ENCODE measurements at places on chromosomes 6 and 20. TPM values are rescaled to one million over a fixed set of nuclear protein-coding genes. Genes with fewer than 3 reads are reported as not detected.

DNA sequence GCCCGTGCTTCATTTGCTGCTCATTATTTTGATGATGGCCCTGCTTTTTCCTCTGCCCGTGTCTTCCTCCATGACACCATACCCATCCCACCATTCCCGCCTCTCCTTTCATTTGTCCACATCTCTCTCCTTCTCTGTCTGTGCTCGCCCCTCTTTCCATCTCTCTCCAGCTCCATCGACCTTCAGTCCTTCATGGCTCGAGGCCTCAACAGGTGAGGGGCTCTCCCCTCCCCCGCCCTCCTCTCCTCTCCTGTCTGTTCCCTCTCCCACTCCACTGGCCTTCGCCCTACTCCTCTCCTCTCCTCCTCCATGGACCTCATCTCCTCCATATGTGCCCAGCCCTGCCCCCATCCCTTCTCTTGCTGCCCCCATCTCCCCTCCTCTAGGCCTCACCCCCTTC lies 12.1 kb upstream of the ZBTB9 start:
- no peak overlapping the region for H3K27ac ChIP-seq
- H3K27me3 ChIP-seq = no peaks in the 10 kb centered on the region
- no peak for DNase-seq
- H3K4me1 ChIP-seq = no peaks in the 10 kb centered on the region
- H3K4me3 ChIP-seq = no peak overlapping the region
- peaks cover 17% of the 10 kb centered on the region for H3K36me3 ChIP-seq

DNA sequence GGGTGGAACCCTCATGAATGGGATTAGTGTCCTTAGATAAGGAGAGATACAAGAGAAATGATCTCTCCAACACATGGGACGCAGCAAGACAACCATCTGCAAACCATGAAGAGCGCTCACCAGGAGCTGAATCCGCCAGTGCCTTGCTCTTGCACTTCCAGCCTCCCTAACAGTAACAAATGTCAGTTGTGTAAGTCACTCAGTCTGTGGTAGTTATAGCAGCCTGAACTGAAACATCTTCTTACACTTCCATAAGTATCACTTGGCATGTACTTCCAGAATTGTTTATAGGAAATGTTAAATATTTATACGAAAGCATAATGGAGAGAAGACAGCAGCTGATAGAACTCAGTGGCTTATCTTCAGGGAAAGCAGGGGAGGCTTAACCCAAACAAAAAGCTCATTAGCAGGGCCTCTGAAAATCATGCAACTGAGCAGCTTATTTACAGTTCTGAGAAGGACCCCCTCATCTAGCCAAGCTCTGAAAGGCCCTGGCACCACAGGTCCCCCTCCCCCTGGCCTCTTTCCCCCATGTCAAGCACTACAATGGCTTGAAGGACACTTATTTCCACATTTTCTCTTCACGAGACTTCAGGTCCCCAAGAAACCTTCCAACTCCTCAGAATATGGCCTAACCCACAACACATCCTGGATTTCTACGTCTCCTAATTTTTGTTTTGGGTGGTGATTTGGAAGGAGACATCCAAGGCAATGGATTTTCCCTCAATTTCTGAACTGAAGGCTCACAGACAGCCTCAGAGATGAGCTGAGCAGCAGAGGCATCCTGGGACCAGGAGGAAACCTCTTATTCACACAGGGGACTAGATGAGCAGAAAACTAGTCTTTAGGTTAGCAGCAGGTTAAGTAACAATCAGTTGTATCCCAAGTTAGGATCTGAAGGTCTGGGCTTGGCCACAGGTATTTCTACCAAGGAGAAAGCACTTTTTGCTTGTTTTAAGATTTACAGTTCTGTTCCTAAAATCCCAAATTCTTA lies 49.1 kb downstream of the GCLC start:
- no peaks in the 10 kb centered on the region for H3K4me1 ChIP-seq
- no peak overlapping the region for H3K27ac ChIP-seq
- no peaks in the 10 kb centered on the region for H3K27me3 ChIP-seq
- H3K36me3 ChIP-seq = peaks cover 17% of the 10 kb centered on the region

- no peak for DNase-seq
- H3K27me3 ChIP-seq = no peaks in the 10 kb centered on the region
- peaks cover 23% of the 10 kb centered on the region for H3K4me1 ChIP-seq
- H3K27ac ChIP-seq = peak overlapping the region; percentile 13
- peak overlapping the region; percentile 79 for H3K4me3 ChIP-seq
Observed at GRCh38 chr6:27757307-27757706, 154.9 kb downstream of the OR2B2 start.

KHDC1L gene
- not detected for total RNA-seq

- H3K36me3 ChIP-seq = no peaks in the 10 kb centered on the region
- H3K4me3 ChIP-seq = no peak overlapping the region
- H3K27me3 ChIP-seq = no peaks in the 10 kb centered on the region
Observed at GRCh38 chr20:556984-557383, 13.4 kb upstream of the CSNK2A1 start.

ADAT2 gene
- total RNA-seq = 20.5 TPM

GRCh38 chr6:170007468-170008293 lies 256.3 kb downstream of the ERMARD start:
- H3K4me3 ChIP-seq = no peak overlapping the region
- no peaks in the 10 kb centered on the region for H3K4me1 ChIP-seq
- no peak for DNase-seq
- H3K27me3 ChIP-seq = peaks cover 12% of the 10 kb centered on the region
